Fibroblast of skin of scalp (primary cell): ENCODE measurements at places on chromosomes 11 and 22.

DNA sequence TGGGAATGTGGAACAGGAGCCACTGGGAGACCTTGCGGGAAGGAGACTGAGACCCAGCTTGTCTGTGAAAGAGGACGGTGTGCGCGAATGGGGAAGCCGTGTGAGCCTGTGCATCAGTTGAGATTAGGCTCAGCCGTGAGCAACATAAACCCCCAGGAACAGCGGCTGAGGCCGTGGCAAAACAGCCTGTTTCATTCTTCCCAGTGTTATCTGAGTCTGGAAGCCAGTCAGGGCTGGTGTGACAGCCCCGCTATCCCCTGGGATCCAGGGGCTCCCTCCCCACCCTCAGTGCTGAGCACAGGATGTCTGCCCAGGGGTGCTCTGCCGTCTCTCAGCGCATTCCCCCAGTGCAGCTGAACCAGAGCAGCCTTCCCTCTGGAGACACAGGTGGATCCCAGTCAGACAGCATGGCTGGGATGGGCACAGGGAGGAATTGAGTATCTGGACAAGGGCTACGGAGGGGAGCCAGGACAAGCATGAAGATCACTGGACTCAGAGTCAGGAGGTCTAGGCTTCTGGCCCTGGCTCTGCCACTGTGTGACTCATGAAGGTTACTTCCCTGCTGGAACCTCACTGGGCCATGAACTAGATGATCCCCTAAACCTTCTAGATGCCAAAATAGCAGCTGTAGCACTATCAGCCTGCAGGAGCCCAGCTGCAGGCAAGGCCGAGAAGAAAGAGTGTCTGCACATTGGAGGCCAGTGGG lies 8.6 kb downstream of the OAF start:
- DNase-seq: no peak

- DNase-seq: no peak
Measured at GRCh38 chr11:33741806-33742205, 5.6 kb upstream of the CD59 start.

DNA sequence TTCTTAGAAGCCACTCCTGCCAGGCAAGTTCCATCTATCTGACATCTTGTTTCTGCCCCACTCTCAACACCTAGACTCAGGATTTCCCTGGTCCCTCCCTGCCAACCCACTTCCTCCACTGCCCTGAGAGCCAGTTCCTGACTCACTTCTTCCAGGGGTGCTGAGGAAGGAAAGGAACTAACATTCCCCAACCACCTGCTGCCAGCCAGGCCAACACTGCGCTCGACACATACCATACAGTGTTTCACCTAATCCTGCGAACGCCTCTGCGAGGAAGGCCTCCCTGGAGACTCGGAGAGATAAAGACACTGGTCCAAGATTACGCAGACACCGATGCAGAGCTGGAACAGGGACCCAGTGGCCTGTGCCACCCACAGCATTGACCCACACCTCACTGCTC lies 40.2 kb downstream of the MICAL3 start:
- no peak for DNase-seq

- DNase-seq: no peak
Measured at GRCh38 chr22:50000587-50001387, 11.8 kb downstream of the IL17REL start.

- no peak for DNase-seq
Measured at GRCh38 chr11:116579031-116579653, 193.6 kb downstream of the BUD13 start.

GRCh38 chr22:35506259-35506570 lies 34.4 kb upstream of the RASD2 start:
- DNase-seq: no peak

- no peak for DNase-seq
Measured at GRCh38 chr22:31253949-31254348, 38.3 kb downstream of the PIK3IP1 start.

GRCh38 chr11:44595964-44596381 lies 30.5 kb downstream of the CD82 start:
- DNase-seq: no peak

- DNase-seq: no peak
Measured at GRCh38 chr22:17444204-17444504, 74.9 kb downstream of the CECR2 start.
